ENCODE measurements at places on chromosomes 3 and 15. TPM values are rescaled to one million over a fixed set of nuclear protein-coding genes. Genes with fewer than 3 reads are reported as not detected.

DNA sequence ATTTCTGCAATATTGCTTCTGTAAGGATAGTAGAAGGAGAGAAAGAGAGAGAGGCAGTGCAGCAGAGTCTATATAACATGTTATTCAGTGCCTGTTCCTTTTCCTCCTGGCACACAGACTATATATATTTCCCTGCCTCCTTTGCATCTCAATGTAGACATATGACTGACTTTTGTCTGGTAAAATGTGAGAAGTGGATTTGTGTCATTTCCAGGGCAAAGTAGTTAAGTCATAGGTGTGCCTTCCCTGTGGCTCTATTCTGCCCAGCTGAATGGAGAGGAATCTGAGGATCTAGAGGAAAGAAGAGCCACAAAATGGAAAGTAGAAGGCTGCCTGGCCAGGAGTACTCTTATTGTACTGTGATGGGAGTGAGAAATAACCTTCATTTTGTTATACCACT lies 54.6 kb upstream of the CADPS start:
- H3K27ac ChIP-seq: no peak overlapping the region
- H3K4me1 ChIP-seq: no peaks in the 10 kb centered on the region
- no peak overlapping the region for H3K4me3 ChIP-seq
- H3K36me3 ChIP-seq: no peaks in the 10 kb centered on the region

DNA sequence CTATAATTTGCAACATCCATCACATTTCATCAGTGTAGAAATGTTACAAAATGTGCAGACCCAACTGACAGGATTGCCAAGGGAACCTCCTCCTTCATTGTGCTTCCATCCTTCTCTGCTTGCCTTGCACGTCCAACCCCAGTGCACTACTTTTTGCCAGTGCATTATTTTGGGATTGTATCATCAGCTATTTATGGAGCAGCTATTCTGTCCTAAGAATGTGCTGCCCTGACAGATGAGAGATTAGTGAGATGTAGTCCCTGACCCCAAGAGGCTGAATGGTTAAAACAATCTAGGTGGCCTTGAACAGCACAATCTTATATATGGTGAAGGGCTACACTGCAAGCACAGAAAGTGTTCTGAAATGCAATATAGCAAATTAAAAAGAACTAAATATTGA lies 935.8 kb downstream of the IGSF11 start:
- H3K27me3 ChIP-seq: no peaks in the 10 kb centered on the region
- H3K4me3 ChIP-seq: no peak overlapping the region
- H3K27ac ChIP-seq: no peak overlapping the region
- no peaks in the 10 kb centered on the region for H3K4me1 ChIP-seq
- no peaks in the 10 kb centered on the region for H3K36me3 ChIP-seq
- DNase-seq: no peak

DNA sequence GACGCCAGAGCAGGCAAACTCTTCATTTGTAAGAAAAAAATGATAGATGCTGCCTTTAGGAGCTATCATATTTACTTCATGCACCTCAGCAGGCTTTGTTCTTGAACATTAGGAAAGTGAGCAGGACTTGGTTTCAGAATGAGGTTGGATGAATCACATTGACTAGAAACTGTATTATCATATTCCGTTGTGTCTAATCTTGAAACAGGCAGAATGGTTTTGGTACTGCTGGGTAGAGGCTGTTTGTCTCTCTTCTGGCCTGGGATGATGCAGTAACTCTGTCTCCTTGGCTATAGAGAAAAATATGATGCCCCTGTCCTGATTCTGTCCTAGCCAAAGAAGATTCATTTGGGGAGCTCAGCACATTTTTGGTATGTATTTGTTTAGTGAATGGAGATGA lies 344.2 kb upstream of the GRM7 start:
- no peaks in the 10 kb centered on the region for H3K4me1 ChIP-seq
- H3K27ac ChIP-seq: no peak overlapping the region
- no peak overlapping the region for H3K4me3 ChIP-seq
- DNase-seq: no peak

DNA sequence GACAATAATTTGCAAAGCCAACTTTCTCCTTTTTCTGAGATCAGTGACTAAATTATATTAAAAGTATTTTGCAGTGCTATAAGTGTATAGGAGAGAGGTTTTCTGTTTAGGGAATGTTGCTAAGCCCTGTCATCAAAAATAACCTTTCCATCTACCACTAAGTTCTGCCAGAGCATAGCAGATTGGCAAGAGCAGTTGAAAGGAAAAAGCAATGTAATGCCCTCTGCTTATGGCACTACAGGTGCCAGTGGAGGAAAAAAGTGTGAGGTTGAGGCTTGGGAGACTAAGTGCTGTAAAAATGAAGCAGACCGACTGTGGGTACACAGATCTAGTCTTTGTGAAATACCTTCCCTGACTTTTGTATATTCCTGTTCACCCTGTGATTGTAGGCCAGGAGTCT lies 11.5 kb downstream of the FILIP1L start:
- DNase-seq: no peak
- H3K27me3 ChIP-seq: no peaks in the 10 kb centered on the region
- no peaks in the 10 kb centered on the region for H3K36me3 ChIP-seq
- H3K27ac ChIP-seq: peak overlapping the region; percentile 76
- no peak overlapping the region for H3K4me3 ChIP-seq

- H3K4me3 ChIP-seq: no peak overlapping the region
- no peaks in the 10 kb centered on the region for H3K4me1 ChIP-seq
- no peak for DNase-seq
- H3K27ac ChIP-seq: no peak overlapping the region
- H3K36me3 ChIP-seq: peaks cover 27% of the 10 kb centered on the region
- no peaks in the 10 kb centered on the region for H3K27me3 ChIP-seq
Observed at GRCh38 chr15:41269887-41270286, 38.8 kb downstream of the CHP1 start.

- DNase-seq: no peak
- no peaks in the 10 kb centered on the region for H3K4me1 ChIP-seq
- H3K4me3 ChIP-seq: no peak overlapping the region
- H3K27ac ChIP-seq: no peak overlapping the region
- H3K27me3 ChIP-seq: no peaks in the 10 kb centered on the region
Observed at GRCh38 chr3:178072391-178073305, 463.6 kb upstream of the KCNMB2 start.

GRCh38 chr3:81841540-81841939 lies 80.1 kb upstream of the GBE1 start:
- H3K4me3 ChIP-seq: no peak overlapping the region
- no peak overlapping the region for H3K27ac ChIP-seq
- peaks cover 24% of the 10 kb centered on the region for H3K4me1 ChIP-seq
- no peaks in the 10 kb centered on the region for H3K27me3 ChIP-seq

- no peak overlapping the region for H3K4me3 ChIP-seq
- H3K27ac ChIP-seq: no peak overlapping the region
Observed at GRCh38 chr3:132553826-132554225, 43.2 kb upstream of the ACKR4 start.

- no peaks in the 10 kb centered on the region for H3K4me1 ChIP-seq
- no peak overlapping the region for H3K27ac ChIP-seq
- H3K36me3 ChIP-seq: no peaks in the 10 kb centered on the region
- no peak for DNase-seq
- no peak overlapping the region for H3K4me3 ChIP-seq
Observed at GRCh38 chr3:105526360-105527111, 159.8 kb downstream of the ALCAM start.

The GABPB1 gene
- total RNA-seq: 9.3 TPM

The FBXO45 gene
- 9.5 TPM for total RNA-seq

The HDDC3 gene
- 13.6 TPM for total RNA-seq

The SOX2 gene
- total RNA-seq: 0.12 TPM

The SNUPN gene
- total RNA-seq: 12.9 TPM

Measured in heart right ventricle (tissue), 16 donors.